Fibroblast of villous mesenchyme (primary cell): ENCODE measurements at places on chromosomes 12 and 14.

DNA sequence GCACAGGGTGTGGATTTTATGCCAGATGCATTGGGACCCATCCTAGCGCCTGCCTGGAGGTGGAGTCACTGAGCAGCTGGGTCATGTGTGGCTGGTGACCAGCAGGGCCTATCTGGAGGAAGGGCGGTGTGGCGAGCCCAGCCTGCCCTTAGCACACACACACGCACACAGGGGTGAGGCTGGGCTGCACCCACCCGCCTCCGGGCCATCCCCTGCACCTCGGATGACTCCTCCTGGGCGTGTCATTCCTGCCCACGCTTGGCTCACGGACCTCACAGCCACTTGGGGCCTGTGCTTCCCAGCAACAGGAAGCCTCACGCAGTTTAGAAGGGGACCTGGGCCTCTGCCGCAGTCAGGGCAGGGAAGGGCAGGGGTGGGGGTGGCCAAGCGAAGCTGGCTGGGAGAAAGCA is 36.2 kb upstream of the FZD10 start:
- no peak for DNase-seq

GRCh38 chr12:115749071-115749841 is 528.2 kb downstream of the MED13L start:
- no peak for DNase-seq

DNA sequence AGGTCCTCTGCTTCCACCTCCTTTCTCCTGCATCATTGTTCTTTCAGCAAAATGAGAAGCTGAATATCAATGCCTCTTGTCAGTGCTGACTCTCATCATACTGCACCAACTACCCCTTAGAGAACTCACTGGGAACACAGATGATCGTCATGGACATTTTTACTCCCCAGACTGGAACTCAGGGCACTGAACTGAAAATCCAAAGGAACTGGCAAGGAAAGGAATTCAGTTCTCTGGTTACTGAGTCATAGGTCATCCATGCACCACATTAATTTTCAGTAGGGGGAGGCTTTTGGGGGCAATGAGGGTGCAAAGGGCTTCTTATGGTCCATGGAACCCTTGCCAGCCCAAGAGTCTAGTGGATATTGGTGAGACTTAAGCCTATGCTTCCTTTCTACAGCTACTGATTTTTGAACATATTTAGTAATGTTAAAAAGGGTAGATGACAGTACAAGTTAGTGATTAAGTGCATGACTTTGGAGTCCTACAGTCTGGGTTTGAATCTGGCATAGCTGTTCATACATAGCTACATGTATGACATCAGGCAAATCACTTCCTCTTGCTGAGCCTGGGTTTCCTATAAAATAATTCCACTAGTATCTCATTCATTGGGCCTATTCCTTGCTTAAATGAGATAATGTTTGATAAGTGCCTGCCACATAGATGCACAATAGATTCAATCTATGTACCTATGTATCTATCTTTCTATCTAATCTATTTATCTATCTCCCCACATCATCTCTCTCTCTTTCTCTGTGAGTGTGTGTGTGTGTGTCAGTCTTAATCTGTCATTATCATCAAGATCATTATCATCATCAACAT is 29.2 kb downstream of the BBS10 start:
- no peak for DNase-seq

DNA sequence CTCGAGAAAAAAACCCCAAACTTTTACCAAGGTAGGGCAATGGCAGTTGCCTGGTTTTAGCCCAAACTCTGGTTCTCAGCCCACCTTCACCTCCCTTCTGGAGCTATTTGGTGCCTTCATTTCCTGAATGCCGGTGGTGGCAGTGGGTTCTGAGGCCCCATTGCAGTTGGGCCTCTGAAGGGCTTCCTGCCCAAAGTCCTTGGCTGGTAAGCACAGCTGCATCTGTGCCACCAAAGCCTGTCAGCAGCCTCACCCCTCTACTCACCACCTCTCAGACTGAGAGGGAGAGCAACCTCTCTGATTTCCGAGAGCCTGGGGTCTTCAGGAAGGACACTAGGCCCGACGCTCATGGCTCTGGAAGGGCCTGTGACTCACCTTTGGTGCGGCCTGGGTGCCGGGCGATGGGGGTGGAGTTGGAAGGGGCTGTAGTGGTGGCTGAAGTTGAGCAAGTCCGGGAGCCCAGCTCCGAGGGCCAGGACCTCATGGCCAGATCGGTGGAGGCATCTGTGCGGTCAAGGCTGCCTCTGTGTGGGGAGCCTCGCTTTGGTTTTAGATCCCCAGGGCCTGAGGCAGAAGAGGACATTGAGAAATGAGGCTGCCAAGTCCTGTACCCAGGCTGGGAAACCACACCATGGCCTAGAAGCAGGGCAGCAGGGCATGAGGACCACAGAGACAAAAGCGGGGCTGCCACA is 38.6 kb upstream of the GPR68 start:
- DNase-seq, result no peak

- no peak for DNase-seq
Measured at GRCh38 chr14:97164021-97164420, 366.8 kb downstream of the VRK1 start.

GRCh38 chr14:94472842-94473241 is 3.2 kb downstream of the SERPINA9 start:
- DNase-seq, result no peak

DNA sequence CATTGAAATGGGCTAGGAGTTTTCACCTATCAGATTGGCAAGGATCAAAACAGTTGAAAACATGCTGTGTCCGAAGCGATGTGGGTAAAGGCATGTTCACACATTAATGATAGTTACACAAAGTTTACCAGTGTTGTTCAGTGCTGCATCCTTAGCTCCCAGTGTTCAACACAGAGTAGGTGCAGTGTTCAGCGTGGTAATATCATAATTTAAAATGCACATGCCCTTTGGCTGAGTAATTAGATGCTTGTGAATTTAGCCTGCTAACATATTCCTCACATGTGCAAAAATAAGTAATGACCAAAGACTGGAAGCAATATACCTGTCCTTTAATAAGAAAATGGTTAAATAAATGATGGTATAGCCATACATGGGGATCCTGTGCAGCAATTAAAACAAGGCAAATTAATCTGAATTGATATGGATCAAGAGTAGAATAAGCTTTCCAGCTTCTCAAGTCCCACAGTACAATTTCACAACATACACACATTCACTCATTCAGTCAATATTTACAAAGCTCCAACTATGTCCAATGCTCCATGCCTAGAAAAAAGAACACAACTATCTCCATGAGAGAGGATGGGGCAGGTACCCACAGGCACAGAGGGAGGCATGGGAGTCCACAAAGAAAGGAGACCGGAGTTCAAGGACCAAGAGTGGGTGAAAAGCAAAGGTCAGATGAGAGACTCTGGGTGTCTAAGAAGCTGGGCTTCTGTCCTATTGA is 12.8 kb downstream of the TMCC3 start:
- no peak for DNase-seq

GRCh38 chr14:105120056-105120455 is 48.5 kb downstream of the JAG2 start:
- DNase-seq, result no peak

DNA sequence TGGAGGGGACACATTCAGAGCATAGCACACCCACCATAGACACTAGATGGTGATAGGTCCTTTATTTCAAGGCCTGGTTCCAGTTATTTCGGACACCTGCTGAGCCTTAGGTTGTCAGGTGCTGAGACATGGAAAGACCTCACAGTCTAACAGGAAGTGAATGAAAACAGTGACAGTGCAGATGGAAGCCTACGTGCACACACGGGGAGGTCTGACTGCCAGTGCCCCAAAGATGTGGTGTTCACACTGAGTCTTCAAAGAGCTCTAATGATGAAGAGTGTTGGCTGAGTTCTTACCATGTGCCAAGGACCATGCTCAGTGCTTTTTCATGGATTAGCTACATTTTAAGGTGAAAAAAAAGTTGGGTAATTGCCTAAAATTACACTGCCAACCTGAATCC is 46.6 kb downstream of the CKB start:
- DNase-seq, result no peak

DNA sequence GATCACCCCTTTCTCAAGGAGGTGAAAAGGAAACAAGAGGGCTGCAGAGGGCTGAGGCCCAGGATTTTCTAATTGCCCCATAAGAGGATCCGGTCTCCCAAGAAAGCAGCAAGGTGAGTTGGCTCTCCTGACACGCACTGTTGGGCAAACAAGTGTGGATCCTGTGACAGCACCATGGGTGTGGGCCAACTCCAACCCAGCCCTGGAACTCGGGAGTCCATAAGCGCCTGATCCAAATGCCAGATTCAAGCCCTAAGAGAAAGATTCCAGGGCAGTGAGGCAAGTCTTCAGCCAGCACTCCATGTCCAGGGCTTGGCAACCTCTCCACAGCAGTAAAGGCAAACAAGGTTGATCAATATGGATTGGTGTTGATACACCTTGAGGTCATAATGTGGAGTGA is 33.1 kb downstream of the KCNA5 start:
- no peak for DNase-seq

DNA sequence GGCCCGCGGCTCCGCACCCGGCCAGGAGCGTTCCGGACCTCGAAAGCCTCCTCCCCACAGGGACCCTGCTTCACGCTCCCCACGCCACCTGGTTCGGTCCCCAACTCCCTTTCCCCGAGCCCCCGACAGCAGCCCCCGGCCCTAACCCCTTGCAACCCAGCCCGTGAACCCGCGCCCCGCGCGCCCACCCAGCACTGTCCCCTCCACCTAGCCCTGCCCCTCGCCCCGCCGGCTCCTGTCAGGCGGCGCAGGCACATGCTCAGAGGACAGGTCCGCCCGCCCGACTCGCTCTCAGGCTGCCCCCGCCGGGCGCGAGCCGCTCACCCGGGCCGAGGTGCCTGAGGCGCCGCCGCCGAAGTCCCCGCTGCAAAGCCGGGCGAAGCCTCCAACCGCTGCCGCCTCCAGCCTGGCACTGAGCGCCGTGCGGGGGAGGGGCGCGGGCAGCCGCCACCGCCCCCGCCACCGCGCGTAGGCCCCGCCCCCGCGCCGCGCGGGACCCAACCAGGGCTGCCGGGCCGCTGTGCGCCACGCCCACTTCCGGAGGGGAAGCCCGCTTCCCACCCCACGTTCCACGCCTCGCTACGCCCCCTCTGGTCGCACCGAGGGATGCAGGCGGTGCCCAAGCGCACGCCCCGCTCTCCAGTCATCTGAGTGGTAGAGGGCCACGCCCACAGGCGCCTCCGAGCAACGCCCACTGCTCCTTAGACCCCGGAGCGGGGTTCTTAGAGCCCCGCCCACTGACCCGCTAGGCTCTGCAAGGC is at the start of gene CORO1C:
TSS of gene CORO1C (minus strand) at position 414 of the 761 bp plus-strand sequence. CDS start 30,200 bp downstream, outside the sequence.
- DNase-seq, result peak; percentile 95

DNA sequence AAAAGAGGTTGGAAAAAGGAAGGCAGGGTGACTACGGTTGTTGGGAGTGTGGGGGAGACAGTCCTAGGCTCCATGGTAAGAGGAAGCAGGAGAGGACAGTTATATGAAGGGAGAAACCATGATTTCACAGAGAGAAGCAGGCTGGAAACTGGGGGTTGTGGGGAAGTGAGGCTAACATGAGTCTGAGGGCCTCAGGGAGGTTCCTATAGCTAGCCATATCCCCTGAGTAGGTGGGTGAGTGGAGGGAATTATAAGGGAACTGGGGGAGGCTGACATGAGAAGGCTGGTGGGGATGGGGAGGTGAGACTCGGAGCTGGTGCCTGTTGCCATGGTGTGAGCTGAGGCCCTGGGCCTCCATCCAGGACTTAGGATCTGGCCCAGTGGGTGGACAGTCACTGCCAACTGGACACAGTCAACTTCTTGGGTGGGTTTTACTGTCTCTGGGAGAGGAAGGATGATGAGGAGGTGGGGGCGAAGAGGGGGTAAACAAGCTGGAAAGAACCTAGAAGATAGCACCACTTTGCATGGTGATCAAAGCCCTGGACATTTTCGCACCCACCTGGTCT is 1.4 kb downstream of the RNASE13 start:
- no peak for DNase-seq

DNA sequence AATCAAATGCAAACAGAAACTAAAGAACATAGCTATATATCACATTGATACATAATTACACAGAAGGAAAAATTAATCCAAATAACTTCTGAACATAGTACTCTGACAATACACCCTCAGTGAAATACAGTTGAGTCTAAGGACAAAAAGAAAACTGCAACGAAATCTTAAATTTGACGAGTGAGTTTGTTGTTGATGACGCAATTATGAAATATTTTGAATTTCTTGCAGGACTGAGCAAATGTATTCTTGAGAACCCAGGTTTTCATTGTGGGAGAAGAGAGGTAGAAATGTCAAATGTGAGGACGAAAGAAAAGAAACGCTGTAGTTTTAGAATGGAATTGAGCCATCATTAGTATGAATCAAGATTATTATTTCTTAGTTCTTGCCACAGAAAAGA is 46.3 kb downstream of the EGLN3 start:
- no peak for DNase-seq
